Cortex of kidney (tissue), 1 donor: ENCODE measurements at places on chromosomes 11 and 22.

- no peak for DNase-seq
Observed at GRCh38 chr11:30832831-30833230, 246.7 kb upstream of the MPPED2 start.

DNA sequence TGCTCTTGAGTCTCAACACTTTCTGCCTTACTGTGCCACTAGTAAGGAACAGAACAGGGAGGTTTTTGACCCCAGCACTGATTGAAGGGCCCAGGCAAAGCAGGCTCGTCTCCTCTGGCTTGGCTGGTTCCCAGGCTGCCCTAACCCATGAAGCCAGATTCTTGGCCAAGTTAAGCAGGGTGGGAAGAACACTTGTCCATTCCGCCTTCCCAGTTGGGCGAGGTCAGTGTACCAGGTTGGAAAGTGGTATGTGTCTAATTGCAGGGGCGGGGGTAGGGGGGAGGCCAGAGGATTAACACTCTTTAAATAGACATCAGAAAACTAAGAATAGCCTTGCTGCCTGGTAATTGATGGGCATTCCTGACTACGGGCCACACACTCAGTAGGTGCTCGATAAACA is 14.4 kb downstream of the TIMP3 start:
- no peak for DNase-seq

DNA sequence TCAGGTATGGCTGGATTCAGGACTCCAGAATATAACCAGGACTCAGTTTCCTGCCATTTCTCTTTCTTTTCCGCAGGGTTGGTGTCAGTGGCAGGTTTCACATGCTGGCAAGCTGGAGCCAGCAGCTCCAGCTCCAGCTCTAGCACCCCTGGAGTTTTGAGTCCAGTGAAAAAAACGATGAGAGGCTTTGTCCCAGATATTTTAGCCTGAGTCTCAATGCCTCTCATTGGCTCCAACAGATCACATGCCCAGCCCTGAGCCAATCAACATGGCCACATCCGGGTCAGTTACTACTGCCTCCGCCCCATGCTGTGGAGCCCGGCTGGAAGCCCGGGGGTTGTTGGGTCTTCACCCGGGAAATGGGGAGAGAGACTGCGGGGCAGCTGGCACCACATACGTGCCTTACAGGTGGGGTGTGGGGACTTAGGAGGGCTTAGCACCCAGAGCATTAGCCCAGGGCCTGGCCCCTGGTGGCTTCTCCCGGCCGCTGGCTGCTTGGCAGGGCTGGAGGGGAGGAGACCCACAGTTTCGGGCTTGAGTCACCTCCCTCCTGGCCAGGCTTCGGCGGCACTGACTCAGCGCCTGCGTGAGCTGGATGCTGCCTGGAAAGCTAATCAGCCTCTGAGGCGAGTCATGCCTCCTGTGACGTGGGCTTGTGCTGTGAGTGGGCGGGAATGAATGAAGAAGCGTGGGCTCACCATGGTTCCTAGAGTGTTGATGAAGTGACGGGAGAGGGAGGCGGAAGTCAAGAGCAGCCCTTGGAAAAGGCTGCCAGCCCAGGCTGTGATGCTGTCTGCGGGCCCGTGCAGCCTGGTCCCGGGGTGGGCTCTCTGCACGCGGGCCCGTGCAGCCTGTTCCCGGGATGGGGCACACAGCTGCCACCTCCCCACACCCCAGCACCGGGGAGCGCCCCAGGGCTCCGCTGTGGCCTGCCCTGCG is 15.3 kb upstream of the MRTFA start:
- peak; percentile 86 for DNase-seq

GRCh38 chr11:46009647-46010046 is 87.2 kb downstream of the LARGE2 start:
- DNase-seq = no peak

DNA sequence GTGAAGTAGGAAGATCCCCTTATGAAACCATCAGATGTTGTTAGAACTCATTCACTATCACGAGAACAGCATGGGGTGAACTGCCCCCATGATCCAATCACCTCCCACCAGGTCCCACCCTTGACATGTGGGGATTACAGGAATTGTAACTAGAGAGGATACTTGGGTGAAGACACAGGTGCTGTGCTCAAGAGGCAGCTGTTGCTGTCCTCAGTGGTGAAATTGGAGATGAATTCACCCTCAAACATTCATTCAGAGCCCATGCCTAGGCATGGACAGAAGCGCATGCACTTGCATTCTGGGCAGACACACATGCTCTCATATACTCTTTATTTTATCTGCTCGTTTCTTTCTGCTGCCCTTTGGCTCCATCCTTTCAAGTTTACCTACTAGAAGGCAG is 385.0 kb downstream of the INSC start:
- DNase-seq = no peak

GRCh38 chr11:78290293-78291176 is 101.8 kb downstream of the USP35 start:
- DNase-seq = no peak

DNA sequence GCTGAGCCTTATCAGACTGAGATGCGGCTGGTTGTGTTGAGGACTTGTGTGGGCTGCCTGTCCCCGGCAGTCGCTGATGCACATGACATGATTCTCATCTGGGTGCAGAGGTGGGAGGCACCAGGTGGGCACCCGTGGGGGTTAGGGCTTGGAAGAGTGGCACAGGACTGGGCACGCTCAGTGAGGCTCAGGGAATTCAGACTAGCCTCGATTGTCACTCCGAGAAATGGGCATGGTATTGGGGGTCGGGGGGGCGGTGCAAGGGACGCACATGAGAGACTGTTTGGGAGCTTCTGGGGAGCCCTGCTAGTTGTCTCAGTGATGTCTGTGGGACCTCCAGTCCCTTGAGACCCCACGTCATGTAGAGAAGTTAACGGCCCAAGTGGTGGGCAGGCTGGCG is 25.5 kb downstream of the CSF2RB start:
- DNase-seq = no peak

DNA sequence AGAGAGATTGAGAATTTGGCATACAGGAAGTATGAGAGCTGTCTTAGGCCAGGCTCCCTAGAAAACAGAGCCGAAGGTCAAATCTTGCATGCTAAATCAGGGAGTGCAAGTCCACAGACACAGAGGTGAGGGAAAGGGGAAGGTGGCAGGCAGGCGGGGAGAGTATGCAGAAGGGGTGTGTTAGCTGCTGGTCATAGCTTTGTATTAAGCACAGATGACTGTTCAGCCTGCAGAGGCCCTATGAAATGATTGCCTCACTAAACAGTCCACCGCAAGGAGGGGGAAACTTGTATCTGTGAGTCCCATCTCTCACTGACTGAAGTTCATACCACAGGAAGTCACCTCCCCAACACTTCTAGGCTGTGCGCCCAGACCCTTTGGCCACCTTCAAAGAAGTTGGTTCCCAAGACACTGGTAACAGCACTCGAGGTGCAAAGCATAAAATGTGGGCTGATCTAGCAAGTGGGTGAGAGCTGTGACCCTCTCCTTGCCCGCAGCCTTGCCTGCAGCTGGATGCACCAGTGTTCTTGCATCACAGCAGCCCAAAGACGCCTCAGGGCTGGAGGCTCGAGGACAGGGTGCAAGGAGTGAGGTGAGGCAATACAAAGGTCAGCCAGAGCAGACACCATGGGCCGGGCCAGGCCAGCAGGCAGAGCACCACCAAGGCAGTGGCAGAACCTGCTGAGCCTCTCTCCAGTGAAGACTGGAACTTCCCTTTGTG is 115.3 kb upstream of the TBCEL start:
- DNase-seq = no peak

DNA sequence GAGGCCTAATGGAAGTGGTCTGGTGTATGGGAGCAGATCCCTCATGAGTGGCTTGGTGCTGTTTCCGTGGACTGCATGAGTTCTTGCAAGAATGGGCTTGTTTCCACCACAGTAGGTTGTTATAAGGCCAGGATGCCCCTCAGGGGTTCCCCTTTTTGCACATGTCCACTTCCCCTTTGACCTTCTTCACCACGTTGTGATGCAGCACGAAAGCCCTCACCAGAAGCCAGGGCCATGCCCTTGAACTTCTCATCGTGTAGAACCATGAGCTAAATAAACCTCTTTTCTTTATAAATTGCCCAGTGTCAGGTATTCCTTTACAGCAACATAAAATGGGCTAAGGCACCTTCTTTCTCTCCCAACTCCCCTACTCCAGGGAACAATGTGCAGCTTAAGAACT is 2.8 kb upstream of the NARS2 start:
- no peak for DNase-seq

- DNase-seq = no peak
Observed at GRCh38 chr11:15471048-15471894, 356.5 kb downstream of the INSC start.

- DNase-seq = no peak
Observed at GRCh38 chr11:75365711-75366181, 14.3 kb upstream of the ARRB1 start.

DNA sequence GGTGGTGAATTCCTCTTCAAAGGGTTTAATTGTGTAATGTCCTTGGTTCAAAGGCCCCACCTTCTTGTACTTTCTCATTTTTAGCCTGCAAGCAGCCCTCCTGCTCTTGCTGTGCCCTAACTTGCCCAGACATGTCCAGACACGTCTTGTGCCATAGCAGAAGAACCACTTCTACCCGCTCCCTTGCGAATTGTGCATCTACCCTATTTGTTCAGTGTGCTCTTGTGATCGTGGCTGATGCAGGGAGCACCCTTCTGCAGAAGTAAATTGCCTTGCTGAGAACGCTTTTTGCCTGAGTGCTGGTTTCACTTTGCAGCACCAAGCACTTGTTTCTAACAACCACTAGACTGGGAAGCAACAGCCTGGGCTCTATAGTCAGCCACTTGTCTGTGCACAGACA is 249.4 kb downstream of the SBF2 start:
- DNase-seq = no peak

DNA sequence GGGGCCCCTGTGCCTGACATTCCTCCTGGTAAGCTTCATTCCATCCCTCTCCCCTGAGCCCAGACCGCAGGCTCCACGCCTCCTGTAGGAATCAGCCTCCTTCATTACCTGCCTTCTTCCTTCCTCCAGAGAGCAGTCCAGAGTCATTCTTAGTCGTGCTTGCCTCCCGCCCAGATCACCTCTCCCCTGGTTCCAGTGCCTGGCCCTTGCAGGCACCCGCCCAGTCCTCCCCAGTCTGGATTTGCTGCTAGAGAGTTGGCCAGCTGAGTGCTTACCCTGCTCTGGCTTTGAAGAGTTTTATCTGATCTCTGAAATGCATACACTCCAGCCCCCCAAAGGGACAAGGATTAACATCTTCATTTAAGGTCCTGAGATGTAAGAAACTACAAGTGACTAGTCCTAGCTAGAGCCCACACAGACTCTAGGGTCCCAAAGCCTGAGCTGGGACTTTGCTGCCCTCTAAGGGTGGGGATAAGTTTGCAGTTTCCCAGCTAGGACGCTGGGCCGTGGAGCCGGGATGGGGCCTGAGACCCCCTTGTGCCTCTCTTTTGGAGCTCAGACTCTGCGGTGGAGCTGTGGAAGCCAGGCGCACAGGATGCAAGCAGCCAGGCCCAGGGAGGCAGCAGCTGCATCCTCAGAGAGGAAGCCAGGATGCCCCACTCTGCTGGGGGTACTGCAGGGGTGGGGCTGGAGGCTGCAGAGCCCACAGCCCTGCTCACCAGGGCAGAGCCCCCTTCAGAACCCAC is 1.6 kb downstream of the NR1H3 start:
- DNase-seq = no peak

DNA sequence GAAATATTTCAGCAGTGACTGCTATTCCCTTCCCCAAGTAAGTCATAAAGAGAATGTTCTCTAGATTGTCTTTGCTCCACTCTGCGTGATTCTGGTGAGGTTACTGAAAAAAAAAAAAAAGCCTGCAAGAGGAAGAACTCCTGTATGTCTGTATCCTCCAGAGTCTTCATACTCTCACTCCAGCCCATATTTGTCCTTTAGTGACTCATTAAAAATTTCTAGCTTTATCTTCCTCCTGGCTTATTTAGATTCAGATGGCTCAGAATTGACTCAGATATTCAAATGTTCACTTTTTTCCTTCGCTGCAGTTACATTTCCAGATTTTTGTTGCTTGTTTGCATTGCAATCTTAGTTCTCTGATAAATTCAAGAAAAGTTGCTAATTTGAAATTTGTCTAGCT is 76.3 kb upstream of the CNTN5 start:
- no peak for DNase-seq

DNA sequence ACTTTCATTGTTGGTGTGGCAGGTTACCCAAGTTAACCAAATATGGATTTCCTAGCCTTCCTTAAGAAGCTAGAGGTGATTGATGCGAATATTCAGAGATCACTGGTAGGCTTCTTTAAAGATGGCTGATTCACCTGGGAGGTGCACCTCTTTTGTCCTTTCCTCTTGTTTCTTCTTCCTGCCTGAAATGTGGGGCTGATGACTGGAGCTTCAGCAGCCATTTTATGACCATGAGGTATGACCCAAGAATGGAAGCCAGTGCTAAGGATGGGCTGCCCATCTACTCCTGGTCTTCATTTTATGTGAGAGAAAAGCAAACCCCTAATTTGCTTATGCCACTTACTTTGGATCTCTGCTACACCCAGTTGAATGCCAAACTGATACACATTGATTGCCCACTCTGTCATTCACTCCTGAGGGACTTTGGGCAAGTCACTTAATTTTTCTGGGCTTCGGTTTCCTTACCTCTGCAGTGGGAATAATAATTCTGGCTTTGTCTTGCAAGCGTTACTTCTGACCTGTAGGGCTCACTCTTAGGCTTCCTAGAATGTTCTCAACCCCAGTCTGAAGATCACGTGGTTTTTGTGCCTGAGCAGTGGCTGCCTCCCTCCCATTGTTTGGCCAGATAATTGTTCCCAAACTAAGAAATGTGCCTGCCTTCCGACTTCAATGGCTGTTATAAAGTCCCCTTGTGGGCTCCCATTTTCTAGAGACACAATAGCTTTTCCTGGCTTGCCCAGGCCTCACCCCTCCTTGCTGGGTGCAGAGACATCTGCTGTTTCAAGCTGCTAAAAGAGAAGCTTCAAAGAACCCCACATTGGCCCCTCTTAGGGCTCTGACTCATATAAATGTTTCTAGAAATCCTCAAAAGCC is 243.1 kb downstream of the ST3GAL4 start:
- no peak for DNase-seq

- no peak for DNase-seq
Observed at GRCh38 chr22:29733362-29734201, 13.8 kb downstream of the CABP7 start.

- no peak for DNase-seq
Observed at GRCh38 chr22:30755759-30756124, 61.1 kb downstream of the OSBP2 start.

DNA sequence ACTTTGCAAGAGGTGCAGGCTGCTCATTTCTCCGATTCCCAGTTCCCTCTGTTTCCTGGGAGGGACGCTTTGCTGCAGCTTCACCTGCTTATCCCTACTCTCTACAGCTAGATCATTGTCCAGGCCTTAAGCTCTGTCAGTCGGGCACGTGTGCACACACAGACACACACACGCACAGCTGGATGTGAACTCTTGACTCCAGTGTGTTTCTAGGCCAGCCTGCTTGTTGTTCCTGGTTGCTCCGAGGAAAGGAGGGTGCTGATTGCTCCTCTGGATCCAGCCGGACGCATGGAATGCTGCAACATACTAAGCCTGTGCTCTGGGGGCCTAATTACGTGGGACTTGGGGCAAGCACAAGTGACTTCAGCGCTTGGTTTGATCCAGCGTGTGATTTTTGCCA is 19.7 kb downstream of the ZNRF3 start:
- DNase-seq = no peak

- no peak for DNase-seq
Observed at GRCh38 chr22:33821290-33821689, 99.0 kb downstream of the LARGE1 start.

- DNase-seq = no peak
Observed at GRCh38 chr11:520428-521176, 13.6 kb upstream of the RNH1 start.
